Osteoblast (primary cell): ENCODE measurements at places on chromosomes 4 and X. TPM values are rescaled to one million over a fixed set of nuclear protein-coding genes. Genes with fewer than 3 reads are reported as not detected.

Gene HSD17B13
- under 0.01 TPM in 2 replicates for total RNA-seq

Gene SNCA
- 0.29 and 0.72 TPM in 2 replicates for total RNA-seq

Gene CT47B1
- not detected in 2 replicates for total RNA-seq

- peak; percentile 84 for DNase-seq
Measured at GRCh38 chr4:48275247-48275646, 5.6 kb upstream of the TEC start.

DNA sequence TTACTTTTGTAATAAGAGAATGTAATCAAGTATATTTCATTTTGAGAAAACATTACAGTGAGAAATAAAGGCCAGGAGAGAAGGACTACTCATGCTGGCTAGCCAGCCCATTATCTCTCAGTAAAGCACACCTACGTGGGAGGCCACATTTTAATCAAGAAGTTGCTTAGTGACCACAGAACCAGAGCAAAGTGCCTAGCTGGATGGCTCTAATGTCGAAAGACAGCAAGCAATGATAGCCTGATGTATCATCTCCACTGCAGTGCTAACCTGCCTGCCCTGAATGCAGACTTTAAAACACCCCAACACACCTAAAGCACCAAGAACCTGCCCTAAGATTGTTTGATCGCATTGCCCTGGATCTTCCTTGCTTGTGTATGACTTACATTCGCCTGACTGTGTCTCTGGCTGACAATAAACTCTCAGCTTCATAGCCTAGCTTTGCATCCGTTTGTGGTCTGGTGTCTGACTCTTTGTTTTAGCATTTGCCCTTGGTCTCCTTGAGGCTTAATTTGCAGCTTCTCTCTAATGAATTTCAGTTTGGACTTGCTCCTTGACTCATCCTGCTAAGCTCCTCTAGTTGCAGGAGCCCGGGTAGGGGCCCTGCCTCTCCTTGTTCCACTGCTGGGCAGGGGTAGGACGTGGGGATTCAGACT lies 31.4 kb upstream of the SOWAHD start:
- no peak for DNase-seq

- peak; percentile 37 for DNase-seq
Measured at GRCh38 chr4:148073349-148073748, 341.5 kb downstream of the ARHGAP10 start.

GRCh38 chrX:107880054-107880610 lies 54.5 kb downstream of the MID2 start:
- peak; percentile 22 for DNase-seq

- DNase-seq, result no peak
Measured at GRCh38 chrX:125998432-125998831, 167.7 kb downstream of the DCAF12L2 start.

- no peak for DNase-seq
Measured at GRCh38 chr4:87734936-87735335, 64.4 kb upstream of the IBSP start.

GRCh38 chr4:148447681-148448080 lies 5.5 kb upstream of the NR3C2 start:
- no peak for DNase-seq
